ENCODE measurements at places on chromosomes 6 and 20.

- DNase-seq: no peak
Observed at GRCh38 chr20:25399037-25399430, 8.4 kb upstream of the ABHD12 start.

DNA sequence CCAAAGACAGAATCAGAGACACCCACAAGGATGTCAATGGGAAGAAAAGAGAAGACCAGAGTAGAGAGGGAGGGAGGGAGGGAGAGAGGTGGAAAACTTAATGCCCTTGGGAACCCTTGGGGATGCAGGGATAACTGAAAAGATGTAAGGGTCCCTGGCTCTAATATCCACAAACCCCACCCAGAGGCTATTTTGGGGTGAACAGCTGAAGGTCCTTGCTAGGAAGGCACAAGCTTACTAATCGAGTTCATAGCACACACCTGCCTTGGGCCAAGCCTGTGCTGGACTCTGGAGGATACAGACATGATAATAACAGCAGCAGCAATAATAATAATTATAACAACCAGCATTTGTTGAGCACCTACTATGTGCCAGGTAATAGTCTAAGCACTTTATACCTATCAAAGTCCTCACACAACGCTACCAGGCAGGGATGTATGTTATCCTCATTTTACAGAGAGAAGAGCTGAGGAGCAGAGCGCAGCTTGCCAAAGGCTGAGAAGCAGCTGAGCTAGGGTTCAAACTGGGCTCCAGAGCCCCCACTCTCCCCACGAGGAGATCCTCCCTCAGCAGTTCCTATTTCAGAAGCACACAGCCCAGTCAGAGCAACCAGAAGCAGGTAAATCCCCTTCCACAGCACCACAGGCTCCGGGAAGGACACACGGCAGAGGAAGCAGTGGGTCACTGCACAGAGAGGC is 174.2 kb downstream of the ANKRD60 start:
- DNase-seq: no peak

DNA sequence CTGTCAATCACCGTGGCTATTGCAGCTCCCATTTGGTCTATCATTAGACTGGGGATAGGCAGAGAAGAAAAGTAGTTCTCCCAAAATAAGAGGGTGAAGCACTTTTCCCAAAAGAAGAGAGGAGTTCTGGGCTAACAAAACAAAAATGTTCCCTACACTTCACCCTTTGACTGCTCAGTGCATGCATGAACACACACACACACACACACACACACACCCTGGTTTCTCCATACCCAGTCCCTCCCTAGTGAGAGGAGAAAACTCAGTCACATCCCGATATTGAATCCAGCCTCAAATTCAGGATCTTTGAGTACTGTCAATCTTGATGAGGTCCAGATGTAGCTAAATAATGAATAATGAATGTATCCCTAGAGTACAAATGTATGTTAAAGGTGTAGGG is 4.6 kb upstream of the TBPL1 start:
- no peak for DNase-seq

DNA sequence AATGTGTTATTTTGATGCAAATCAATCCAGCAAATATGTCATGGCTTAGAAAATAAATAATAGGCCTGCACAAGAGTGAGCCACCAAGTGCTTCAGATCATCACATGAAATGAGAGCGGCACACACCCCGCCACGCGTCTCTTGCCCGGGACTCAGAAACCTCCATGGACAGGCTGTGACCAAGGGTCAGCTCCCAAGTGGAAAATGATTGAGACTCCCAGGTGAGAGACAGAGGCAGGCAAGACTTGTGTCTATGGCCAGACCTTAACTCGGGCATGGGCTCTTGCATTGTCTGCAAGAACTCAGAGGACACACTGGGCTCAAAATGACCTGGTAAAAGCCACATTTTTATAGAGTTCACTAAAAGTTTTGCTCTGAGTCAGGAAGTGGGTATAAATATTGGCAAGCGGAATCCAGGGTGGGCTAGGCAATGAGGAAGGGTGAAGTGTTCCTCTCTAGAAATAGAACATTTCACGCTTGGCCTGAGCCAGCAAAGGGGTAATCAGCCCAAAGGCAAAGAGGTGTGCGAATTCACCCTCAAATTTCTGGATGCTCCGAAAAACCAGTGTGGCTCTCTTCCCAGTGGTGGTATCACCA is 30.7 kb upstream of the RIN2 start:
- DNase-seq: no peak

DNA sequence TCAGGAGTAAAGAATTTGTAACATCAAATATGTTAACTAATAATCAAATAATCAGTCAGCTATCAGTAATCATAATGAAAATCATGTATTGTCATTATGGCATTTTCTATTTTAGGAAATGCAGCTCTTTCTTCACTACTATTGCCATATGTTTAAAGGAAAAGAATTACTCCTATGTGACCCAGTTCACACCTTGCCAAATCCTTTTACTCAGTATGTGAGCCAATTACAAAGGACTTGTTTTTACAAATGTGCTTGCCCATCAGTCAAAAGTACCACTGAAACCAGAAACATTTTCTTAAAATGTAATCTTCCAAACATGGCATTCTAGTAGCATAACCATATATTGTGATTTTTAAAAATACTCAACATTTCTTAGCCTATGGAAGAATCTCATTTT is 63.6 kb downstream of the NCOA7 start:
- DNase-seq: no peak

- DNase-seq: no peak
Observed at GRCh38 chr6:21109391-21110178, 484.0 kb upstream of the SOX4 start.

GRCh38 chr6:15218401-15218800 is 27.5 kb upstream of the JARID2 start:
- no peak for DNase-seq

DNA sequence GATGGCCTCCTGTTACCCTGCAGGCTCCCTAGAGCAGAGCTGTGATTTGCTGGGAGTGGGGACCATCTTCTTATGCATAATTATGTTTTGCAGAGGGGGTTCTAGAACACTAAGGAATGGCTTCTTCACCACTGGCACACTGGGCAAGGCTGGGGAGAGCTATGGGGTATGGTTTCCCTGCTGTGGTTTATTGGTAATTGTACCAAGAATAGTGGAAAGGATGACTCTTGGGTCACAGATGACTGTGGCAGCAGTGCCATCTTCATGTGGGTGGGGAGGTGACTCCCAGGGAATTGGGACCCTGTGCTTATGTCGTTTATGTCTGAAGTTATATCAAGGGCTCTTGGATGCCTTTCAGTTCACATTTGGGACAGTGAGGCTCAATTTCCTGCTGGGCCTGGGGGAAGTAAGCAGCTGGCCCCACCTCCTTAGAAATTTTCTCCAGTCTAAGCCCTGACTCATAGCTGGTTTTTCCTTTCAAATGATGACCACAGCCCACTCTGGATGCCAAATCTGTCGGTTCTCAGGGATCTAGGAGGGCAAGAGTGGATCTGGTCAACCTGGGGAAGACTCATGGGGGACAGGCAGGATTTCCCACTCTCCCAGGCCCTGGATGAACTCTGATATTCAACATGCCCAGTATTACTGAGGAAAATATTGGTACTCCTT is 230.8 kb downstream of the LRFN2 start:
- no peak for DNase-seq

DNA sequence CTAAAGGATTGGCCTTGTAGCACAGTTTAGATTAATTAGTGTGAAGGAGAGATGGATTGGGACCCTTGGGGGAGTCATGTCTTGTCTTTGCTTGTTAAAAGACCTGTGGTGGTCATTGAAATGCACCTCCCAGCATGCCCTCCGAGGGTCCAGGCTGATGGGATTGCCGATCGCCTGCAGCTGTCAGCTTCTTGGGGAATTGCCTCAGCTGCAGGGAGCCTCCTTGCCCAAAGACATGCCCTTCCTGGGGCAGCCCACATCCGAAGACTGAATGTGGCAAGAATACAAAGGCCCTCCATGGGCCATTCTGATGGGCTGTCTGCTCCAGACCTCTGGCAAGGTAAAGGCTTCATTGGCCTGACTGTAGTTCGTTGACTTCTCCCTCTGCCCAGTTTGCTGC is 150.7 kb downstream of the FARS2 start:
- no peak for DNase-seq

- DNase-seq: no peak
Observed at GRCh38 chr20:47019121-47019824, 124.6 kb downstream of the EYA2 start.

- DNase-seq: no peak
Observed at GRCh38 chr6:146526192-146526591, 17.4 kb upstream of the RAB32 start.

DNA sequence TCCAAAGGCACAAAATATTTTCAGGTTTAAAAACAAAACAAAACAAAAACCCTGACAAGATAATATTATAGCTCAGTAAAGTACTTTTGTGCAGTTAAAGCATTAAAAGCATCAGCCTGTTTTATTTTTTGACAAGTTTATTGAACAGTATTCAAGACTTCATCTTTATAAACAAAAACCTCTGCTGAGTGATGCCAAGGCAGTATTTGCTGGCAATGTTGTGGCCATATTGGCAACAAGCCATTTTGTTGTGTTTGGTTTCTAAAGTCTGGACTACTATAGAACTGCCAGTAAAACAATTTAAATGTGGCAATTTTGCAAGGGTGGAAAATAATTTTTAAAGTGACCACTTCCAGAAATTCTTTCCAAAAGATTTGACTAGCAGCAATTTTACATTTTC is 15.9 kb downstream of the CPNE1 start:
- no peak for DNase-seq

- no peak for DNase-seq
Observed at GRCh38 chr6:12289933-12290820, at the start of gene EDN1. EDN1 (plus strand) TSS chr6:12290361; CDS start chr6:12290630, 269 bp downstream.

DNA sequence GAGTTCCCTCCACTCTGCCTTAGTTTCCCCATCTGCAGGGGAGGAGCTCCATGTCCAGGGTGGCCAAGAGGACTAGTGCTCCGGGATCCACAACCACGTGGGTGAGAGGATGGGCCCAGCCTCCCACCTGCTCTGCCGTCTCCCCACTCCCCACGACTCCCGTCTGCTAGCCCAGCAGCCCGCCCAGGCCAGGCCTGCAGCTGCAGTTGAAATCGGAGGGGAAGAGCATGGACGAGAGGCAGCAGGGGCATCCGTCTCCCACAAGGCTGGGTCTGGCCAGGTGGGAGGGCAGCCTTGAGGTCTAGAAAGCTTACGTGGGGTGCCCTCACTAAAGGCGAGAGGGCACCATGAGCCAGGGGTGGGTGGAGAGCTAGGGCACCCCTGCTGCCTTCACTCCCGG is 8.6 kb downstream of the NOL4L start:
- no peak for DNase-seq

GRCh38 chr6:106252687-106253086 is 72.9 kb downstream of the ATG5 start:
- no peak for DNase-seq

- DNase-seq: no peak
Observed at GRCh38 chr6:3438190-3439167, 18.4 kb downstream of the SLC22A23 start.

- no peak for DNase-seq
Observed at GRCh38 chr20:24653306-24653705, 183.9 kb downstream of the SYNDIG1 start.

DNA sequence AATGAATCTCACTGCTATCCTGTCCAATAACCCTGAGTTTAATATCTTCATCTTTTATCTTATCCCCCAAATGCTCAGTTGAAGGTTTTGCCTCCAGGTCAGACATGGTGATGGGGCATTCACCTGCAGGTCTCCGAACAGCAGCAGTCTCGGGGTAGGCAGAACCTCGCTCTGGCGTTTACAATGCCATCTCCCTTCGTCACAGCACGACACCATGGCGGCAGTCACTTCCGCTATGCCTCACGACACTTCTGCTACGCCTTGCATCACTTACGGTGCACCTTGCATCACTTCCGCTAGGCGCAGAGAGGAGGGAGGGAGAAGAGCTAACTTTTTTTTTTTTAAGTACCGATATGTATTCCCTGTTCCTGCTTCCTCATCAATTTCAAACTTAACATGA is 194.9 kb downstream of the BCAS1 start:
- DNase-seq: no peak

- DNase-seq: no peak
Observed at GRCh38 chr6:43950731-43951062, 176.6 kb downstream of the MRPL14 start.

DNA sequence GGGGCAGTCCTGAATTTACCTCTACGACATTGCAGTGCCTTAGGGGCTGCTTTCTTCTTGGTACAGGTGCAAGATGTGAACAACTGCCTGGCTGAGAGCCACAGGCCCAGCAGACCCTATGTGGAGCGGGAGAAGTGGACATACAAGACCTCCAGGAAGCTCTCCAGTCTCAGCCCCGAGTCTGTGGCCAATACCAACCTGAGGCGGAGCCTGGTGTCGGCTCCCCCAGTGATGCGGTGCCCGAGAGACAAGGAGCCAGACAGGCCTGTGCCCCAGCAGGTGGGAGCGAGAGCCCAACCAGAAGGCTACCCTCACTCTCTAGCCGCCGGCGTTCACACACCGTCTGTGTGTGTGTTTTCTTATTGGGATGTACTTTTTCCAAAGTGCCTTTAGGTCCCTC is 59.6 kb downstream of the EFCAB8 start:
- DNase-seq: no peak

DNA sequence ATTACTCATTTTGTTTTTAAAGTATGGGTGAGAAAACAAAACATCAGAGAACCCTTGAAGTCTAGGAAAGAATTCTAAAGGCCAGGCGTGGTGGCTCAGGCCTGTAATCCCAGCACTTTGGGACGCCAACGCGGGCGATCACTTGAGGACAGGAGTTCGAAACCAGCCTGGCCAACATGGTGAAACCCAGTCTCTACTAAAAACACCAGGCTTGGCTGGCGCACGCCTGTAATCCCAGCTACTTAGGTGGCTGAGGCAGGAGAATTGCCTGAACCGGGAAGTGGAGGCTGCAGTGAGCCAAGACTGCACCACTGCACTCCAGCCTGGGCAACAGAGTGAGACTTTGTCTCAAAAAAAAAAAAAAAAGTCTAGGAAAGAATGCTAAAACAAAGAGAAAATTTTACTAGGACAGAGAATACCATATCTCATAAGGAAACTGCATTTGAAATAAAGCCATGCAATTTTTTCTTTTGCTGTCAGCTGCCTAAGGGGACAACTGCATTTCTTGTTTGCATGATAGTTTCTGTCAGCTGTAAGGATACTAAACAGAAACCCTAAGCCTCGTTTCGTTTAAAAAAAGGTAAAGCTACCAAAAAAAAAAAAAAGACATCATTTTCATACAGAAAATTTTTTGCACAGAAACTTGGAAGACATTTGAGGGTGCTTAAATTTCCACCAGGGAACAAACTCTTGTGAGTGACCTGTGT is 32.1 kb downstream of the SMLR1 start:
- DNase-seq: no peak

GRCh38 chr20:4062721-4063606 is 47.6 kb upstream of the RNF24 start:
- no peak for DNase-seq
